ENCODE measurements at places on chromosomes 4 and X.

GRCh38 chrX:136272325-136272724 is 21.1 kb upstream of the MAP7D3 start:
- DNase-seq: no peak

DNA sequence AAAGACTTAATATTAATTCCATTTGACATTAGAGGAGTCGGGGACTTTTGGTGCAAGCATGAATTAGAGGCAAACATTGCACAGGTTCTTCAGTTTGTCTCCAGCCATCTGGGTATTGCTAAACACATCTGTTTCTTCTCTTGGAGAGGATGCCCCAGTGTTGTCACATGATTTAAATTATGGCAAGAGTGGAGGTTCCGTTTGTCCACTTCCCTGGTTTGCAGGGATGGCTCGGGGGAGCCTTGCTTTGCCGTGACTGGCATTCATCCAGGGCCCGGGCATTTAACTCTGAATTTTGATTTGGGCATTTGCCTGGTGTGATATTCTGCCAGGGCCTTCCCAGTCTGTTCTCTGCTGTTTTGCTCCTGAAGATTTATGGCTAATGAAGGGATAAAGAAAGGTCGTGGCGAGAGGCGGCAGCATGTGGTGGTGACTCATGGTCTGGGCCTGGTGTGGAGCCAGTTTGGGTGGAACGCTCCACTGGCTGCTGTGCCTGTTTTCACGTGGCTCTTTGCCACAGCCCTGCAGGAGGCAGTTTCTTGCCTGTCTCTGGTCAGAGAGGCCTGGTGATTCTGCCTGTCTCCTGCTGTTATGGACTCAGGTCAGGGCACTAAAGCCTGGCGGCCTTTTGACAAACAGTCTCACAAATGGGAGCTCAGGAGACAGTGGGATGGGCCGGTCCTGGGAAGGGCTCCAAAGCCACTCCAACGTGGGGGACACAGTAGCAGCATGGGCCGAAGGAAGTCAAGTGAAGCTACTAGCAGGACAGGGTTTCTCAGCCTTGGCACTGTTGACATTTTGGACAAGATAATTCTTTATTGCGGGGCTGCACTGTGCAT is 99.4 kb upstream of the PGRMC2 start:
- DNase-seq: no peak

DNA sequence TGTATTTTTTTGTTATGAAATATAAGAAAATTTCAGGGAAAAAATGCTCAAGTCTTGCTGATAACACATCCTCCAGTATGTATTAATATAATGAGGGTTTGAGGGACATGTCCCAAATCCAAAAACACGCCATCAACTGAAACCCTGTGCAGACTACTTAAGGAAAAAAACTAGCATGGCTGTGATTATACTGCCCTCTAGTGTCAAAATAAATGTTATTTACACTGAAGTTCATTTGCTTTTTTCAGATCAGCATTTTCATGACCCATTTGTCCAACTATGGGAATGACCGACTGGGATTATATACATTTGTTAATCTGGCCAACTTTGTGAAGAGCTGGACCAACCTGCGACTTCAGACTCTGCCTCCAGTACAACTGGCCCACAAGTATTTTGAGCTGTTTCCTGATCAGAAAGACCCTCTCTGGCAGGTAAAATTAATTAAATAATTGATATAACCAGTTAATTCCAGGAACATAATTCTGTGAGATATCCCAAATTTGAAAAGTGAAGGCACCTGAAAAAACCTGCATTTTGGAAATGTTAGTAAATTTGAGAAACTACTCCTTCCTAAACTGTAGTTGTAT is 128.5 kb downstream of the PRSS12 start:
- DNase-seq: no peak

DNA sequence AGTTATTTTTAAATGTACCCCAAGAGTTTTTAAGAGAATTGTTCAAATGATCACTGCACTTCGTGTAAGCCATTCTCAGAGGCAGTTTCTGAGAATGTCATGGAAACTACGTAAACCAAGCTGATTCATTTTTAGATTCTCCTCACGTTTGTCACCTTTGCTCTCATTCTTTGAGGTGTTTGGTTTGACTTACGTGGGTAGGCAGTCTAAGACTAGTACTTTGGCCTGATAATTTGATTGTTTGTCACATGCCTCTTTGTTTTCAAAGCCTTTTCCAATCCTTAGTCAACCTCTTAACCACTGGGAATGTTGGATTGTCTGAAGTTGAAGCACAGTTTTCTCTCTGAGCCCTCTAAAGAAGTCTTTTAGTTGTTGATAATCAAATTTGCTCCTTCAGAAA is 10.5 kb downstream of the SEPTIN11 start:
- DNase-seq: no peak

GRCh38 chrX:11196476-11196875 is 85.3 kb downstream of the HCCS start:
- no peak for DNase-seq

GRCh38 chr4:15427701-15428100 is at the start of gene C1QTNF7:
C1QTNF7 (plus strand) TSS chr4:15428033; CDS start chr4:15435744, 7,711 bp downstream.
- no peak for DNase-seq

- no peak for DNase-seq
Measured at GRCh38 chrX:118764122-118764521, 36.7 kb downstream of the IL13RA1 start.

- DNase-seq: no peak
Measured at GRCh38 chrX:47068214-47068613, 10.0 kb upstream of the RGN start.

- no peak for DNase-seq
Measured at GRCh38 chr4:16055873-16056272, 27.9 kb downstream of the PROM1 start.

DNA sequence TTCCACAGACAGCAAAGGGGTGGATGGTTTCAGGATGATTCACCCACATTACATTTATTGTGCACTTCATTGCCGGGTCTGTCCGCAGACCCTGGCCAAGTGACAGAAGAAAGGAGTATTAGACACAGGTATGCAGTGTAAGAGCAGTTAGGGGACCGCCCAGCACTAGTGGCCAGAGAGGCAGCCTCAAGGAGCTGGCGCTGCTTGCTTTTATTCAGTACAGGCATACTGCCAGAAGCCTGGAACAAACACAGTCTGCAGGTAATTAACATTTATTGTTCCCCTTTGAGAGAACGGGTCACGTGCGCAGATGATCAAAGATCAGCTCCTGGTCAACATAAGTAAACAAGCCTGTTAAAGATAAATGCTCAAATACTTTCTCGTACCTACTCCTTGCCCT is 1639.0 kb upstream of the IGFBP7 start:
- DNase-seq: no peak

DNA sequence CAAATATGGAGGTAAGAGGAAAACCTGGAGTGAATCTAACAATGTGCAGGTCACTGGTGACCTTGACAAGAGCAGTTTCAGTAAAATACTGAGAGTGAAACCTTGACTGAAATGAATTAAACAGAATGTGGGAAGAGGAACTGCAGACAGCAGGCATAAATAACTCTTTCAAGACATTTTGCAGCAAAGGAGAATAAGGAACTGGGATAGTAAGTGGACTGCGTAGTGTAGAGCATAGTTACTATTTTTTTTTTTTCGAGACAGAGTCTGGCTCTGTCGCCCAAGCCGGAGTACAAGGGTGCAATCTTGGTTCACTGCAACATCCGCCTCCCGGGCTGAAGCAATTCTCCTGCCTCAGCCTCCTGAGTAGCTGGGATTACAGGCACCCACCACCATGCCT is 24.0 kb downstream of the RBMX start:
- no peak for DNase-seq

DNA sequence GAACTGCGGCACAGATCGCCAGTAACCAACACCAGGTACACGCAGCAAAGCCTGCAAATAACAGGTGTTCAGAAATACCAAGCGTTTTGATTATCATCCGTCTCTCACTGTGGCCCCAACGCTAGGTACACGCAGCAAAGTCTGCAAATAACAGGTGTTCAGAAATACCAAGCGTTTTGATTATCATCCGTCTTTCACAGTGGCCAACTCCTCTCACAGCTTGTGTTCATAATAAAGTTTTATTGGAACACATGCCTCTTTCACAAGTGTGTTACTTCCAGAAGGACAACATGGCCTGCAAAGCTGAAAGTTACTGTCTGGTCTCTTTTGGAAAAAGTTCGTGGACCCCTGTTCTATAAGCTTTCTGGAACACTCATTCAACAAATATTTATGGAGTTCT is 153.1 kb downstream of the AFAP1 start:
- DNase-seq: no peak

DNA sequence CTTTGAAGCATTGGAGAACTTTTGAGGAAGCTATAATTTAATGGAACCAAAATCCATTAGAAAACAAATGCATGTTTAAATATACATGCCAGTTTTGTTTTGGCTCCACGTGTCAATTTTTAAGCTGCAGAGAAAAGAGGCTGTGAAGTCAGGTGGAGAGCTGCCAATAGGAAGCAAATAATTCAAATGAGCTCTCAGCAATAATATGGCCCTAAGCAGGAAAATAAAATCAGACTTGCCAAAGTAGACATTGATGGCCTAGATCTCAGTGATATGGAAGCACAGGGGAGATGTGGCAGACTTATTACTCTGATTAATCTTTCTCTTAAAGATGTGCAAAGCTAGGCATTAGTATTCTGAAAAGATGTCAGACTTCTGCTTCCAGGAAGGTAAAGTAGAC is 769.8 kb upstream of the NDST4 start:
- no peak for DNase-seq

DNA sequence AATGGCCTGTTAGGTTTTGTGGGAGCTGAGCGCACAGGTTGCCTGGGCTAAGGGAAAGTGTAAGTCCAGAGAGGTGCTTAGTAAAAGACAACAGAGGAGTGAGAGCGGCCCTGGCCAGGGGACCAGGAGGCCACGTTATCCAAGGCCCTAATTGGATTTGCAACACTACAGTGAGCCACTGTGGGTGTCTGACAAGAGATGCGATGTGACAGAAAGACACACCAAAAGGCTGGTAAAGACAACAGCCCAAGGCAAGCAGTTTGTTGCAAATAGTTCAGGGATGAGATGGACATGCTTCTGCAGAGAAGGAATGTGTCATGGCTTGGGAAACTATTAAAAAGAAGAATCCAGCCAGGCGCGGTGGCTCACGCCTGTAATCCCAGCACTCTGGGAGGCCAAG is 162.7 kb upstream of the KIT start:
- no peak for DNase-seq

DNA sequence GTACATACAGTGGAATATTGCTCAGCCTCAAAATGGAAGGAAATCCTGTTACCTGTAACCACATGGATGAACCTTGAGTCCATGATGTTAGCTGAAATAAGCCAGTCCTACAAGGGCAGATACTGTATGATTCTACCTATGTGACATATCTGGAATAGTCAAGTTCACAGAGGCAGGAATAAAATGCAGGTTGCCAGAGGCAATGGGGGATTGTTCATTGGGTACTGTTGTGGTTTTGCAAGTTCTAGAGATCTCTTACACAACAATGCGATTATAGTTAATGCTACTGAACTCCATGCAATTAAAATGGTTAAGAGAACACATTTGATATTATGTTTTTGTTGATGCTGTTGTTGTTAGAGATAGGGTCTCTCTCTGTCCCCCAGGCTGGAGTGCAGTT is 74.6 kb downstream of the SHROOM2 start:
- DNase-seq: no peak

DNA sequence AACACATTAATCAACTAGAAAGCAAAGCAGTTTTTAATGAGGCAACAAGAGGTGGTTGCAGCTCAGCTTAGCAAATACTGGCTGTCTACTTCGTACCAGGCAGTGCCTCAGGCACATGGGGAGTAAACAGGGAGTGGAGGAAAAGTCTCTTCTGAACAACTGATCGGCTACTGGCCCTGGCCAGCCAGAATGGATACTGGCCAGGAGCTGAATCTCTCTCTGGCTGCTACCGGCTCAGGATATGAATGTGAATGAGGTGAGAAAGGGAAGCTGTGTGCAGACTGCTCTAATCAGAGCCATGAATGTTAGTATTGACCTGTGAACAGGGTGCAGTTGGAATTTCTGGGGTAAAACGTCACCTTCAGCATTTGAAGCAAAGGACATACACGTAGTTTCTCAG is 77.3 kb downstream of the STK32B start:
- no peak for DNase-seq

- DNase-seq: no peak
Measured at GRCh38 chr4:54077812-54078211, 13.4 kb upstream of the CHIC2 start.

DNA sequence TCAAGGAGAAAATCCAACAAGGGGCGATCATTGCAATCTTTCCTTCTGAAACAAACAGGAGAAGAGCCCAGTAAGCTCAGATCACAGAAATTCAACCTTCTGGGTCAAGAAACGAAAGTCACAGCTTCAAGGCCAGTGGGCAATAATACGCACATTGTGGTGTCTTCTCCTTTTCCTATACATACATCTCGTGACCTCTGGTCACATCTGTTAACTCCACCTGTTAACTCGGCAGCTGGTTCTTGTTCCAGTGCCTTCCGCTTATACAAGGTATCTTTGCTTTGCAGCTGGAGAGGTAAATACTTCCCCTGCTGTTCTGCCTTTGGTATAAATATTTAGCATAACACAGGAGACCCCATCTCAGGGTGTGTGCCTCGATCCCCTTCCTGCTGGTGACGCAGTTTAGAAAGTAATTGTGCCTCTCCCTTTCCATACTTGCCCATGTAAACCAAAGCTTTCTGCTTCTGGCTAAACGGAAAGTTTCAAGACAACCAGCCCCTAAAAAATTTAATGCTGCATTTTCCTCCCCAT is 45.0 kb downstream of the CCDC149 start:
- DNase-seq: no peak

GRCh38 chr4:119026662-119027444 is 108.8 kb upstream of the MYOZ2 start:
- no peak for DNase-seq

GRCh38 chr4:90120037-90120436 is 7.2 kb upstream of the CCSER1 start:
- DNase-seq: no peak

- DNase-seq: no peak
Measured at GRCh38 chr4:168317621-168318020, 931 bp downstream of the DDX60 start.

DNA sequence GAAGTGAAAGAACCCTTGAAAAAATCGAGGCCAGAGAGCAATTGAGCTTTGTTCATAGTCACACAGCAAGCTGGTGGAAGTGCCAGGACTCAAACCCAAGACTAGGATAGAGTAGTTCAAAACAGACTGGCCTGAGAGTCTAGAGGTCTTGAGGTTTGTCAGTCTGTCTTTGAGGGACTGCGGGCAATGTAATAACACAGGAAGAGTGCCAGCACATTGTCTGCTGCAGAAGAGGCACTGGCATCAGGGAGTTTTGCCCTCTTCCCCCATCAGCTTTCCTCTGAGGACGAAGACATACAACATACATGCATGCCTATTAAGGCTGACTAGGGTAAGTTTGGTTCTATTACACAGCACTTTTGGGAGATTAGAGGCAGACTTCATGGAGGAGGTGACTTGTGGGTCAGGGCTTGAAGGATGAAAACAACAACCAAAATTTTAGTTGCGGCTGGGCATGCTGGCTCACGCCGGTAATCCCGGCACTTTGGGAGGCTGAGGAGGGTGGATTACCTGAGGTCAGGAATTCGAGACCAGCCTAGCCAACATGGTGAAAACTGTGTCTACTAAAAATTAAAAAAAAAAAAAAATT is 64.1 kb upstream of the LAS1L start:
- DNase-seq: no peak

- no peak for DNase-seq
Measured at GRCh38 chr4:6177587-6178197, 22.7 kb downstream of the JAKMIP1 start.

GRCh38 chr4:174490451-174490961 is 31.8 kb downstream of the HPGD start:
- no peak for DNase-seq

- DNase-seq: no peak
Measured at GRCh38 chr4:15488658-15489470, 19.2 kb downstream of the CC2D2A start.
